ENCODE measurements at places on chromosomes 13 and 19.
A peak's percentile ranks its signal among the peaks of the same experiment; 100 is the strongest.

DNA sequence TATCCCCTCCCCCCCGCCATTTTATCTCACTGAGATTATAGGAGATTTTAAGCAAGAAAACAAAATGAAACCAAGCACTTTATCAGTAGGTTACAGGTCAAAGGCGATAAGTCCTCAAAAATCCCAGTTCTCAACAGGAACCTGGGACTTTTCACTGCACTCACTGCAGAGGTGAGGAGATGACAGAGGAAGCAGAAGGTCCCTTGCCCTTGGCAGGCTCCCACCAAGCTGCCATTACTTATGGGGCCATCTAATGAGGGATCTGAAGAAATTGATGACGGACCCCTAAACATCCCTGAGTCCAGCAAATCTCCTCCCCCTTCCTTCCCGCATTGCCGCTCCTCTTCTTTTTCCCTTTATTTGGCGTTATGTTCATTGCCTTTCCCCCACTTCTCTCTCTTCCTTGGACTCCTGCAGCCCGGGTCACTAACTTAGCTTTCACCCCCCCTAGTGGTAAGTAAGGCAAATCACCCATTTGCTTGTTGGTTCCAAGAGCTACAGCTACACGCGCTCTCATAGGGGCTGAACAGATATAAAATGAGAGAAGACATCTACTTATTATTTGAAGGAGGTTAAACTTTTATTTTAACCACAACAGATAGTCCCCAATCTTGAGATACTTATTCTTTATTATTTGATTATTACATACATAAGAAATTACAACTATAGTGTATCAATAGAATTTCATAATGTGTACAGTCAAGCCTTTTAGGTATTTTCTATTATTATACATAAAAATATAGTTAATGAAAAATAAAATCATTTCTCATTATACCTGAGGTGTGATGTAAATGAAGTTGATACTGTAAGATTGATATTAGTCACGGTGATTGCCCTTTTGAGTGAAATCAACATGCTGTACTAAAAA, 52.0 kb upstream of the ARGLU1 start:
- DNase-seq = peak; percentile 71

- DNase-seq = no peak
Measured at GRCh38 chr13:27193496-27193895, 21.9 kb upstream of the USP12 start.

- peak; percentile 1 for DNase-seq
Measured at GRCh38 chr13:109918179-109918711, 131.9 kb upstream of the IRS2 start.

DNA sequence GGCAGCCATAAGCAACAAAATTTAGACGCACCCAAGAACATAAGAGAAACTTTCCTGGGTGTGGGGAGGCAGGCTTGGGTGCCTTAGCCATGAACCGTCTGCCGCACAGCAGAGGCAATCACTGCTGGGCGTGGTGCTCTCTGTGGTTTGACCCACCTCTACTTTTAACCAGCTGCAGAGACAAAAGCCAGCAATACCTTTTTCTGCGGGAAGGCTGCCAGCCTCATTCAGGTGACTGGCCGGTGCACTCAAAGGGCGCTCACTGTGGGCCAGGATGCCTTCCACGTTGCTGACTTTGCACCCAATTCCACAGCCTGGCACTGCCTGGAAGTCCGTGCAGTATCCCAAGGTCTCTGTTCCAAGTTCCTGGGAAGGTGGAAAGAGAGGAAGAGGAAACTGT, 69.1 kb downstream of the ATP7B start:
- DNase-seq = no peak

GRCh38 chr13:36806102-36806501, 12.9 kb upstream of the RFXAP start:
- DNase-seq = peak; percentile 47
